Head of caudate nucleus (tissue), 42 donors: ENCODE measurements at places on chromosomes 5 and 9.

GRCh38 chr5:113232667-113233066 is 202.1 kb downstream of the TSSK1B start:
- DNase-seq: no peak

- no peak for DNase-seq
Measured at GRCh38 chr5:151180291-151180690, 22.7 kb upstream of the ANXA6 start.

- no peak for DNase-seq
Measured at GRCh38 chr9:130344366-130344765, 78.8 kb downstream of the HMCN2 start.

DNA sequence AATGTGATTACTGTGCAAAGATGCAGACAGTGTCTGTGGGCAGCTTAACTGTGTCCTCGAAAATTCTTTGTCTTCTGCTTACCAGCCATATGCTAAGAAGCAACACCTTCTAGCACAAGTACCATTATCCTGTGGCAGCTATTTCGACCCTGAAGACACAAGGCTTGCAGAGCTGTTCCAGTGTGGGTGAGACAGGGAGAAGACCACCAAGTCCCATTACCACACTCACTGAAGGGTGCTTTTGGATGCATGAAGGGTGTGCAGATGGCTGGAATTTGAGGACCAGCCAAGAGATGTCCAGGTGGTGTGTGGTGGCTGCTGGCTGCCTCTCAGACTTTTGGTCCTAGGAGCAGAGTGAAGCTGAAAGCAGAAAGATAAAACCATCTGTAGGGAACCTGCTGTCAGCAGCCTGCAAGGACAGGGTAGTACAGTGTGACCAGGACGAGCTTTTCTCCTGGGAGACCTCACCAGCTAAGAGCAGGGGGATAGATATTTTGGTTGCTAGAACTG is 161.8 kb downstream of the ICE1 start:
- no peak for DNase-seq

DNA sequence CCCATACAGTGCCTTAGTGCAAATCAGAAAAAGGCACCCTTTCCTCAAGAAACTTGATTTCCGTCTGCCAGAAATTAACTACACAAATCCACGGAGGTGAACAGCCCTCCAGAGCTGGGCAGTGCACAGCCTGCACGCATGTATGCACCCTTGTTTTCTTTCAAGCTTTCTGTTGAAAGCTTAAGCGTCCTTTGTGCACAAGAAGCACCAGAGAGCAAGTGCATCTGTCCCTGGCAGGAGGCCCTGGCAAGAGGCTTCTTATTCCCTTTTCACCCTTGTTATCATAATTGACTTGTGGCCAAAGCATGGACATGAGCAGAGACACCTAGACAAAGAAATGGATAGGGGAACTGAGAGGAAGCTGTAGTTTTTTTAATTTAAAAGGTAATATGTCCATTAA is 47.4 kb upstream of the ATG10 start:
- peak; percentile 46 for DNase-seq

- DNase-seq: no peak
Measured at GRCh38 chr5:176723440-176723839, 76.2 kb downstream of the TSPAN17 start.

DNA sequence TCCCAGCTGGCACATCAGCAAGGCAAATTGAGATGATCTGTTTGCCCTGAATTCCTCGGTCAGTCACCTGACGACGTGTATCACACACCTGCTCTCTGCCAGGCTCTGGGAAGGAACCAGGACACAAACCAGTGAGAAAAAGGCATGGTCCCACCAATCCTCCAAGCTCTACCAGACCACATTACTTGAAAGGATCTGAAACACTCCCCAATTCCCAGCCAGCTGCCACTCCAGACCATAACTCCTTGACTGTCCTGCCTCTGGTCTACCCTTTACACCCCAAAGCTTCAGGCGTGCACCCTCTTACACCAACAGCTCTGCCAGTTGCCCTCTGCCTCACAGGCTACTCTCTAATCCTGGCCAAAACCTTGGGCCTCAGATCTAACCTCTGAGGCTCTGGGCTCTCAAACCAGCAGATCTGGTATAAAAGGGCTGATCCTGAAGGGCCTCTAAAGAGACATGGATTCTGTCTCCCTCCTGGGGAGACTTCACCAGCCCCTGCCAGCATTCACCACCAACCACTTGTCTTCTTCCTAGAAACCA is 6.8 kb downstream of the MGAT1 start:
- DNase-seq: no peak

DNA sequence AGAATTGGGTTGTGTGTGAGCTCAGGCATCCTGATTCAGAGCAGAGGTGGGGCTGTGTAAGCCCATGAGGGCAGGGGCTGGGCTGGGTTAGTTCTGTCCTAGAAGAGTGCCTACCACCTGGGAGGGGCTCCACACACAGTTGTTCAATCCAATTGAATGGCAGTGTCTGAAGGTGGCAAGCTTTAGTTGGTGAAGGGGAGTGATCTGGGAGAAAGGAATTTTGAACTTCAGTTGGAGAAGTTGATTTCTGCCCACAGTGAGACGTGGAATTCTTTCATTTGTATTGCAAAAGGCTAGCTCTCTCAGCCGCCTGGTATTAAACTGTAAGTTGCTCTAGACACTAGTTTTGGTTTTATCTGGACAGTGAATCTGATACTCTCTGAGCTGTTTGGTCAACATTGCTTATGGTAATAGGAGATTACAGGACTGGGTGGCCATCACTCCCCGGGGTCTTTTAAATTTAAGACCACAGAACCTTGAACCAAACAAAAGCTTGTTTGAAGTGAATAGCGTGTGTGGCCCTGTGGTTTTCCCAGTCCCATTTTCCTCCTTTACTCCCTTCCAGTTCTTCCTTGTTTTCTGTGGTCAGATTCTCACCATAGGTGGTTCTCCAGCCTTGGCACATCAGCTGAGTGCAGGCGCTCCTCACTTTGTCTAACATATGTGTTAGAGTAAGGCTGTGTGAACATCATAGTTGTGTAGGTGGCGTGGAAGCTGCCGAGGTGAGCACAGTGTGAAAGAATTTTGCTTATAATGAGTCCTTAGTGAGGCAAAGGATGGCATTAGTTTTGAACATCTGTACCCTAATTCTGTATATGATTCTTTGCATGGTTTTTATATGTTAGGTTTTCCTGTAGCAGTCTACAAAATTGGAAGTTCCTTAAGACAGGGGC is 78.0 kb downstream of the ARHGAP26 start:
- DNase-seq: no peak

GRCh38 chr5:93890657-93891056 is 149.3 kb upstream of the POU5F2 start:
- no peak for DNase-seq

DNA sequence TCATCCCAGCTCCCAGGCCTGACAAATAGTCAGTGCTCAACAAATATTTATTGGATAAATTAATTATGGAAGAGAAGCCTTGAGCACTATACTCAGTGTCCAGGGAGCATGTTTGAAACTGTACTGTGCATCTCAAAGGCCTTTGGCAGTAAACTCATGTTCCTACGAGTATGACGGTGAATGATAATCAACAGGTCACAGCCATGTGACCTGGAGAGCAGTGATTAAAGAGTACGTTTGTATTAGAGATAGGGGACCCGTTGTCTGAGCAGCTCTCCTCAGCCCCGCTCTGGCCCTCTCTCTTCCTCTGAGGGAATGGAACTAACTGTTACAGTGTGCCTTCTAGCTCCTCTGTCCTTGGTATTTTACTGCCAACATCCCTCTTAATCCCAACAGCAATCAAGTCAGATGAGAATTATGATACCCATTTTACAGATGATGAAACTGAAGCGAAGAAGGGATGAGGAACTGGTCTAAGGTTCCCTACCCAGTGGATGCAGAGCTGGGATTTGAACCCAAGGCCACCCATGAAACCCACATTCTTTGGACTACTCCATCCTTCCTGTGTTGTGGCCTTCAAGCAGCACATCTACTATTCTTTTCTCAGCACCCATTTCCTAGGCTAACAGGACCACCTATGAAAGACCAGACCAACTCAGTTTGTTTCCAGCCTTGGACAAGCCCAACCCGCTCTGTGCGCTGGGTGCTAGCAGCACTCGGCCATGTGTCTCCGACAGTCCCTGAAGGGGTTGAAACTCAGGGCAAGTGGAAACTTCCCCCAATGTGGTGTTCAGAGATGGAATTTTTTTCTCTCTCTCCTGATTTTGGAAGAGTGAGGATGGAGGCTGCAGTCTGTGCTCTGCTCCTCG is 34.9 kb downstream of the SPRY4 start:
- DNase-seq: no peak

GRCh38 chr5:115648056-115648455 is 22.2 kb upstream of the TMED7 start:
- DNase-seq: no peak

DNA sequence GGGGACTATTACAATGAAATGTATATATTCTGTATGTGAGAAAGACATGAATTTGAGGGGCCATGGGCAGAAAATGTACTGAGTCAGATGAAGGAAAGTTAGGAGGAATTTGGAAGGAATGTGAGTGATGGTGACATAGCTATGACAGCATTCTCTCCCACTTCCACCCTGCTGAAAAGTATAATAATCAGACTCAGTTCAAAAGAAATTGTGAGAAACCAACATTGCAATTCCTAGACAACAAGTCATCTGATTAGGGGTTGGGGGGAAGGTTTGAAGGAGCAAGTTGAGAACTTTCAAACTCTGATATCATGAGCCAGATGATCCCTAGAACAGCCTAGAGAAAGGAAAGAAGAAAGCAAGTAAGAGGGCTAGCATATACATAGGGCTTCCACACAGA is 370.6 kb downstream of the DMRTA1 start:
- no peak for DNase-seq

GRCh38 chr9:107539427-107540163 is 50.0 kb upstream of the KLF4 start:
- no peak for DNase-seq

GRCh38 chr5:58628626-58629025 is 45.8 kb downstream of the RAB3C start:
- DNase-seq: no peak

- DNase-seq: no peak
Measured at GRCh38 chr5:4857761-4858160, 282.4 kb upstream of the ADAMTS16 start.

DNA sequence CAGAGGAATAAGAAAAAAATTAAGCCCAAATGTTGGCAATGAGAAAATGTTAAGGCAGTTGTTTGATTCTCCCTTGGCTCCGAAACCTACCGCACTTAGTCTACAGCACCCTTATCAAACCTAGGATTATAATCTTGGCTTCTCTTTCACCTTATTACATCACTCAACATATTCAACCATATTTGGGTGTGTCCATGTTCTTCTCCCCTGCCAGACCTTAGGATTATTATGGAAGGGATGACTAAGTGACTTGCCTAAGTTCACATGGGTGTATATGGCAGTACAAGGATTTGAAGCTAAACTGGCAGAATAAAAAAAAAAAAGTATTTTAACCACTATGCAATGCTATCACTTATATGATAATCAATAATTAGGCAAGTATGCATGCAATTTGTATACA is 76.4 kb downstream of the PLK2 start:
- no peak for DNase-seq

DNA sequence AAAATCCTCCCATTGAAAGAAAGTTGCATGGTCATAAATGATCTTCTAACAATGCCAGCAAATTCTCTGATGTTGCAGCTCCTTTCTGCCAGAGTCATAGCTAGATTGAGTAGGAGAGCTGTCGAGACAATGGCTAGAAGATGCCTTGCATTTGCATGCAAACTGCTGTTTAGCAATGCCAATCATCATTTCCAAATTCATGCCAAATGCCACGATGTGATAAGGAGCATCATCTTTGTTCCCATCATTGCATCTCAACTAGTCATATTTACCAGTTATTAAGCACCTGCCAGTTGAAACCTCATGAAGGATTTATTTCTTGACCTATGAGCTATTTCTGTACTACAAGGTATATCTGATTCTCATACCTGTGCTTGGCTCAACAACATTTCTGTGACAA is 246.4 kb upstream of the PIK3R1 start:
- DNase-seq: no peak

- DNase-seq: no peak
Measured at GRCh38 chr5:40681363-40682153, 1.8 kb downstream of the PTGER4 start.

GRCh38 chr5:100516285-100516684 is 18.9 kb upstream of the FAM174A start:
- DNase-seq: no peak

GRCh38 chr5:64144425-64145215 is 21.0 kb upstream of the RNF180 start:
- no peak for DNase-seq

DNA sequence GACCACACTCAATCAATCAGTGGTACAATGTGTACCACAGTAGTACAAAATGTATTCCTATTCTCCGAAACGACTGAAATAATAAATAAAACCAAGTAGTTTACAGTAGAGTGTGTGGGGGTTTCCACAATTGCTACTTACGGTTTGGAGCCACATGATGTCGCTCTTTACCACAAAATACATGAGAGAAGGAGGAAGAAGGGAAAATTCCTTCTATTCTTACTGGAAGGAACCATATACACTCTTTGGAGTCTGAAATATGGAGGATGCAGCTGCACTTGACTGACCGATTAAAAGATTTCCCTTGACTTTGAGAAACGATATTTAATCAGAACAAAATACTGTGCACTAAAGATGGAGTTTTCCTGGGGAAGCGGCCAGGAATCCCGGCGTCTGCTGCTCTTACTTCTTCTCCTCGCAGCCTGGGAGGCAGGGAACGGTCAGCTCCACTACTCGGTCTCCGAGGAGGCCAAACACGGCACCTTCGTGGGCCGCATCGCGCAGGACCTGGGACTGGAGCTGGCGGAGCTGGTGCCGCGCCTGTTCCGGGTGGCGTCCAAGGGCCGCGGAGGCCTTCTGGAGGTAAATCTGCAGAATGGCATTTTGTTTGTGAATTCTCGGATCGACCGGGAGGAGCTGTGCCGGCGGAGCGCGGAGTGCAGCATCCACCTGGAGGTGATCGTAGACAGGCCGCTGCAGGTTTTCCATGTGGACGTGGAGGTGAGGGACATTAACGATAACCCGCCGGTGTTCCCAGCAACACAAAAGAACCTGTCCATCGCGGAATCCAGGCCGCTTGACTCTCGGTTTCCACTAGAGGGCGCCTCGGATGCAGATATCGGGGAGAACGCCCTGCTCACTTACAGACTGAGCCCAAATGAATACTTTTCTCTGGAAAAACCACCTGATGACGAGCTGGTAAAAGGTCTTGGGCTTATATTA is at the start of gene PCDHA4:
Gene PCDHA4 (plus strand): TSS at position 235 of the 942 bp plus-strand sequence.
- DNase-seq: peak; percentile 67

DNA sequence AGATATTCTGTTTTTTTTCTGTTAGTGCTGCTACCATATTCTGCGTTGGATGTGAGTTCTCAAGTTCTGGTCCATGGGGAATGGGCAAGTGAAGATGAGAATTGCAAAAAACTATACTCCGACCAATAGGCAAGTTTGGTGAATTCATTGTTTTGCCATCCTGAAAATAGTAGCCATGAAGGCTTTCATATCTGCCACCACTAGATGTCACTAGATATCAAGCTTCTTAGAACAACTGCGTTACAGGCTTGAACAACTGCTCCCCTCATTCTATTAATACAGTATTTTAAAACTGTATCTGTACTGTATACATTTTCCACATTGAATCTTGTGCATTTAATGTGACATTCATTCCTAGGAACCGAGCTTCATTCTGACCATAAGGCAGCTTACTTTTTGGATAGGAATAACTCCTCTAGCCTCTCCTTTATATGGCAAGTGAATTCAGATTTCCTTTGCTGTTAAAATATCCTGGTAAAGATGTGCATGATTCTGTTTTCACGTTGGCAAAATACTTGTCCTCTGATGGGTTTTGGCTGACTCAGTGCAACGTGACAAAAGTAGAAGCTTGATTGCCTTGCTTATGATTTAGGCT is 163.6 kb downstream of the SREK1 start:
- DNase-seq: no peak
